ENCODE measurements at places on chromosomes 7 and 10.
A peak's percentile ranks its signal among the peaks of the same experiment; 100 is the strongest.

DNA sequence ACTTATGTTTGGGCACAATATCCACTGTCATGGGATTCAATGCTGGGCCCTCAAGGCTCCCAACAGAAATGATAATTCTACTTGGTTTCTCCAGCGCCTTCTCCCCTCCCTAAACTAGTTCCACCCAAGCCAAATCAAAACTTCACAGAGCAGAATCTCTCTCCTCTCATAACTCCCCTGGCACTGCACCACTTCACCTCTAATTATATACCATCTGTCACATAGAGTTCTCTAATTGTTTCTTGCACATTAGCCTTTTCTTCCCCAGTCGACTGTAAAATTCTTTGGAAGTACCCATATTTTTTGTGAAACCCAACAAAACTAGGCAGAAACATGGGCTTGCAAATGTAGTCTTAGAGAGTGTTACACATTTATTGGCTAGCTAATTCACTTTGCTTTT lies 8.1 kb downstream of the SGMS1 start:
- DNase-seq = no peak

DNA sequence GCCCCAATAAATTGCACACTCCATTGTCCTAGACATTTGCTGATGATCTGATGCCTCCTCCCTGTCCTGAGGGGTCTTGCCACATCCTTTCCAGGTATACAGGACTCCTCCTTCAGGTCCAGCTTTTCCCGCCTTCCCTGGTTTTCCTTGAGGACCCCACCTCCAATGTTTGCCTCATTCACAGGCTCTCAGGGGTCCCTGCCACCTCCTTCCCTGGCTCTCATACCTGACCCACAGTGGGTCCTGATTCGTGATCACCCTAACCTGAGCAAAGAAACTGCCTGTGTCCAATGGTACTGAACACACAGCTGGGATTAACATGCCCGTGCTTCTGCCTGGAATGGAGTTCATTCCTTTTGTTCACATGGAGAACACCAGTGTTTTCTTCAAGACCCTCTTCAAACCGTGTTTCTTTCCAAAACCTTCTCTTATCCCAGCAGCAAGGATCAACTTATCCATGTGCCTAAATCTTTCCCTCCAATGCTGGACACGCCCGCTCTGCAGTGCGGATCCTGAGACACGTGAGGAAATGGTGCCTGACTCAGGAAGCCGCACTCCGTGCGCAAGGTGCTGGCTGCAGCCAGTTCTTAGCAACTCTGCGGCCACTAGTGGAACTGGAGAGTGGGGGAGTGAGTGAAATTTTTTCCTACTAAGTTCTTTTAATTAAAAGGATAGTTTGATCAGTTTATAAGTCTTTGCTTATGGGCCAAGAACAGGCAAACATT lies 354.6 kb upstream of the SHH start:
- DNase-seq = no peak

DNA sequence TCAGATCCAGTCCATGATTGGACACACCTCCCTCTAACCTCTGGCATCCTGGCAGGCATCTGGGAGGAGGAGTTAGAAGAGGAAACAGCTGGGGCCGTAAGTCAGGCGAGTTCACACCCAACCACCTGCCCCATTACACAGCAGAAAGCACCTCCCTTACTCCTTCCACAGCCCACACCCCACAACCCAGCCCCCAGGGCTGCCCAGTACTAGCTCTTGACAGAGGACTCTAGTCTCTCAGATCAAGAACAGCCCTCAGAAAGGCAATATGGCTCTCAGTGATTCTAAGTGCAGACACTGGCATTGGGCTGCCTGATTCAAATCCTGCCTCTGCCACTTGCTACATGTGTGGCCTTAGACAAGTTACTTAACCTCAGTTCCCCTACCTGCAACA lies 34.1 kb downstream of the KCNMA1 start:
- DNase-seq = no peak

DNA sequence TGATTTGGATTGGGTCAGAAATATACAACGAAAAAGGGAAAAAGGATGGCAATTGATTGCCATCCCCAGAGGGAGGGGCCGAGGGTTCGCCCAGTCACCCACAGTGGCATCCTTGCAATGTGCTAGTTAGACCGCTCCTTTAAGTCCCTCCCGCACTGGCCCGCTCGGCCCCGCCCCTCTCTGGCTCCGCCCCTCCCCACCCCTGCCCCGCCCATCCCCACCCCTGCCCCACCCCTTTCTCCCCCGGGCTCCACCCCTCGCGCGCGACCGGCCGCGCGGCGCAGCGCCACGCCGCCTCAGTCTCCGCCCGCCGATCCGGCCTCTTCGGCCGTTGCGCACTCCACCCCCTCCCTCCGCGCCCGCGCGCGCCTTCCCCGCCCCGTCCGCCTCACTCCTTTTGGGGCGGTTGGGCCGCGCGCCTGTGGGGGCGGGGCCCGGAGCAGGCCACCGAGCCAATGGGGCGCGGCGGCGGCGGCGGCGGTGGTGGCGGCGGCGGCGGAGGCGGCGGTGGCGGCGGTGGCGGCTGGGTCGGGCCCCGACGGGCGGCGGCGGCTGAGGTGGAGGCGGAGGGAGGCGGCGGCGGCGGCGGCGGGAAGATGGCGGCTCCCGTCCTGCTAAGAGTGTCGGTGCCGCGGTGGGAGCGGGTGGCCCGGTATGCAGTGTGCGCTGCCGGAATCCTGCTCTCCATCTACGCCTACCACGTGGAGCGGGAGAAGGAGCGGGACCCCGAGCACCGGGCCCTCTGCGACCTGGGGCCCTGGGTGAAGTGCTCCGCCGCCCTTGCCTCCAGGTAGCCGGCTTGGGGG lies at the start of gene VKORC1L1:
VKORC1L1 (plus strand) TSS at position 299 of the 806 bp plus-strand sequence; CDS start at position 597, 298 bp downstream.
- peak; percentile 94 for DNase-seq

DNA sequence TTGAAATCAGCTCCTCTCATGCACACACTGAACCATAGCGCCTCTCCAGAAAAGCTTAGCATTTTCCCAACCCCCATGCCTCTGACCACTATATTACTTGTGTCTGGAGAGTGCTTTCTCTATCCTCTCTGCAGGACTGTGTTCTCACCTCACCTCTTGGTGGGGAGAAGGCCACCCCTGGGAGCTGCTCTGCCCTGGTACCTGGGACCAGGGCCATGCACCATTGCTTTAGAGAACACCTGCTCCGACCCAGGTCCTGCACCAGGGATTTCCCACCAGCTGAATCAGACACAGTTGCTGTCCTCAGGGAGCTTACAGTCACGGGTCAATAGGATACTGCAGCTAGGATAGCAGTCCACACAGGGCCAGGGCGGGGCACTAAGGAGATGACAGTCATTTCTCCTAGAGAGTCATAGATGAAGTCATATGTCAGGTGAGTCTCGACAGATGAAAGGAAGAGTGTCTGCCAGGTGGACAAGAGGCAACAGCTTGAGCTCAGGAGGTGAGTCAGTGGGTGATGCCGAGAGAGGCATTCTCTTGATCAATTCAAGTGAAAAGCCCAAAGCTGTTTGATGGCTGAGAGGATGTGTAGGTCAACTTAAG lies 619 bp upstream of the LMTK2 start:
- DNase-seq = no peak

Measured in stimulated activated CD4-positive, alpha-beta T cell treated with anti-CD3 and anti-CD28 coated beads, Interleukin-15, amount 100 ng/mL, for 1 hour (primary cell).